Activated CD8-positive, alpha-beta T cell treated with anti-CD3 and anti-CD28 coated beads, Interleukin-2, amount 10 ng/mL, durations not matched to agents 7 days and 5 days (primary cell): ENCODE measurements at places on chromosomes 5 and 9.
A peak's percentile ranks its signal among the peaks of the same experiment; 100 is the strongest.

GRCh38 chr9:123834889-123835562 lies 94.9 kb downstream of the DENND1A start:
- peak overlapping the region; percentile 37 for H3K27ac ChIP-seq
- H3K4me1 ChIP-seq: peaks cover 24% of the 10 kb centered on the region
- peak overlapping the region; percentile 42 for H3K4me3 ChIP-seq

DNA sequence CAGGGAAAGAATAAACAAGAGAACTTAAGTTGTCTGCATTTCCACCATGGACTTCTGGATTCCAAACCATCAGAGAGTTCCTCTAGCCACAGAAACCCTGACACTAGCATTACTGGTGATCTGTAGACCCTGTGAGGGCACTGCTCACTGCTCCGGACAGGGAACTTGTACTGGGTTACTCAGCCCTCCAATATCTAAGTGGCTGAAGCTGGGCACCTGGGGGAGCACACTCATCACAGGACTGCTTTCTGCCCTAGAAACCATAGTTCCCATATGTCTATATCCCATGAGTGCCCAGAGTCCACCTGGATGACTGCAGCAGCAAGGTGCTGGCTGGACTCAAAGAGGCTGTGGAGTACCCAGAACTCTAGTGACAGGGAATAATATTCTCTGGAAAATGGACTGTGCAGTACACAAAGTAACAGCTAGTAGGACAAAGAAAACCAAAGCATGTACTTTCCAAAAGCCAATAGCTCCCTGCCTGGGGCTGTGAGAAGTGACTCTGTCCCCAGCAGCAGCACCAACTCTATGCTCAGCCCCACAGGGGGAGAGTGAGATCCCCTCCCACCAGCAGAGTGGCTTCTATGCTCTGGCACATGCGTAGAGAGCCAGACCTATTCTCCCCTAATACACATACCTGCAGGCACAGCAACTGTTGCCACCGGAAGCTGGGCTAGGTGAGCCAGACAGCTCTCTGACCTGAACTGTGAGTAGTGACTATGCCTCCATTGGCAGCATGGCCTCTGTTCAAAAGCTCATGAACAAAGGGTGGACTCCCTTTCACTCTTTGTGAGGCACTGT lies 472.9 kb upstream of the FTMT start:
- H3K27me3 ChIP-seq: no peaks in the 10 kb centered on the region
- no peak for DNase-seq
- no peak overlapping the region for H3K27ac ChIP-seq
- H3K4me3 ChIP-seq: no peak overlapping the region
- H3K4me1 ChIP-seq: no peaks in the 10 kb centered on the region
- H3K36me3 ChIP-seq: no peaks in the 10 kb centered on the region

GRCh38 chr9:127987103-127987614 lies 6.4 kb upstream of the EEIG1 start:
- peaks cover 3% of the 10 kb centered on the region for H3K27me3 ChIP-seq
- no peaks in the 10 kb centered on the region for H3K36me3 ChIP-seq
- no peak overlapping the region for H3K4me3 ChIP-seq
- H3K4me1 ChIP-seq: peaks cover 34% of the 10 kb centered on the region

DNA sequence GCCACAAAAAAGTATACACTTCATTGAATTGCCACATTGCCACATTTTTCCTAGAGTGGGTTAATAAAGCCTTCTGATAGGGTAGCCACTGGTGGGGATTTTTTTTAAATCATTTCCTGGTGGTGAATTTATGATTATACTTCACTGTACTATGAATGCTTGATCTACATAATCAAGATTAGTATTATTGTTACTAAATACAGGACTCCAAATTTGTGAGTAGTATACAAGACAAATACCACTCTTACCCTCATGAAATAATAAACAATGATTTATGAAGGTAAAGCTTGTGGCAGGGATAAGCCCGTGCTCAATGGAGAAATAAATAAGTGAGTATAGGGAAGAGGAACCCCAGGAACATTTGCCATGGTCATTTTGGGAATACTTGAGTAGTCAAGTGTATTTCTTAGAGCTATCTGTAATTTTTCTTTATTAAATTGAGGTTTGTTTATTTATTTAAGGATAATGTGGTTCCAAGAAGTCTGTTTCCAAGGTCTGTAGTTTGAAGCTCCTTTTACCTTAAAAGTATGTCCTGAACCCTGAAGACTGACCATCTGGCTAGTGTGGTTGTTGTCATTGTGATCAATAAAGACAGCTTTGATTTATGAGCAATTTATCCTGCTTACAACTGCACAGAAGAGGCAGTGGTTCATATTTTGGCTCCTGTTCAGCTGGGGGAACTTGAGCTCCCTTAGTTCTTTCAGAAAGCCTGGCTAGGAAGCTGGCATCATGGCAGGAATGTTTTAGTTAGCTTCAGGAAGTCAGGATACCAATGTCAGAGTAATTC lies 118.6 kb downstream of the ZSWIM6 start:
- no peak overlapping the region for H3K27ac ChIP-seq
- H3K4me3 ChIP-seq: no peak overlapping the region
- no peaks in the 10 kb centered on the region for H3K27me3 ChIP-seq
- no peaks in the 10 kb centered on the region for H3K36me3 ChIP-seq

DNA sequence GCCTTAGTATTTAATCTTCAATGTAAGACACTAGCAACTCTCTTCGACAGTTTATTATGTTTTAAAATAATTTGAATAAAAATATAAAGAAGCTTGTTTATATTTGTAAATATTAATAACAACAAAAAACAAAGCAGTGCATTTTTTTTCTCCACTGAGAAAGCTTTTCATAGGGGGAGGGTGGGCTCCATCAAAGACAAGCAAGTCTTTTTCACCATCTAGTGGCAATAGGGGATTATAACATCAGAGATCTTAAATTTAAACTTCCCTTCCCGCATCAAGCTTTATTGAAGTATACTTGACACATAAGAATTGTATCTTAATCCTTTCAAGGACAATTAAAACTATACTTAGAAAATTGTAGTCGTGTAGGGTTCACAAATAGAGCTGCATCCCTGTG lies 9.3 kb upstream of the OR13F1 start:
- H3K4me1 ChIP-seq: no peaks in the 10 kb centered on the region
- H3K4me3 ChIP-seq: no peak overlapping the region
- no peak for DNase-seq
- no peaks in the 10 kb centered on the region for H3K27me3 ChIP-seq

GRCh38 chr9:129241725-129242124 lies 63.7 kb upstream of the IER5L start:
- no peaks in the 10 kb centered on the region for H3K36me3 ChIP-seq
- H3K27me3 ChIP-seq: no peaks in the 10 kb centered on the region
- H3K4me1 ChIP-seq: peaks cover 33% of the 10 kb centered on the region
- H3K27ac ChIP-seq: no peak overlapping the region

- no peak overlapping the region for H3K27ac ChIP-seq
- no peak for DNase-seq
- no peak overlapping the region for H3K4me3 ChIP-seq
- no peaks in the 10 kb centered on the region for H3K36me3 ChIP-seq
Observed at GRCh38 chr5:7376871-7377270, 19.1 kb upstream of the ADCY2 start.

DNA sequence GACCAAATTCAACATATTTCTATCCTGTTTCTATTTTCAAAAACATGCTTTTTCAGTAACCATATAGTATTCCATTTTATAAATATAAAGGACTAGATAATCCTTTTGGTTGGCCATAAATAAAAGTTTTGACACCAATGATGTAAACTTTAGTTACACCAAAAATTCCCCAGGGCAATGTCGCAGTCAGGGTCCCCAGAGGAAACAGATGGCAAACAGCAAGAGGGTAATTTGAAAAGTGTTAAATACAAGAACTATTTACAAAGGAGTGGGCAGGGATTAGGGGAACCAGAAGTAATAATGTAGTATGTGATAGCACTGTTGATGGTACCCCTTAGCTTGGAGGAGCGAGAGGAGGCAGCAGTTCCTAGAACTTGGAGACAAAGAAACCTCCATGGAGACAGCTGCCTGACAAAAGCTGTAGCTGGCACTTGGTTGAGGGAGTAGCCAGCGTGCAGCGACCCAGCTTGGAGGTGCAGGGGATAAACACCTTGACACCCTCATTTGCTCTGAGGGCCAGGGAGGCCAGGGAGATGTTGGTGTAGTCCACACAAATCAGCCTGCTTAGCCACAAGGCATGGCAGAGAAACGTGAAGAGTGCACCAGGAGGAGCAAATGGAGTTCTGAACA lies 18.3 kb upstream of the MSANTD3 start:
- no peak for DNase-seq
- peaks cover 17% of the 10 kb centered on the region for H3K27me3 ChIP-seq
- peaks cover 13% of the 10 kb centered on the region for H3K4me1 ChIP-seq
- no peak overlapping the region for H3K27ac ChIP-seq
- H3K4me3 ChIP-seq: no peak overlapping the region

GRCh38 chr5:138890644-138891043 lies 15.5 kb upstream of the LRRTM2 start:
- DNase-seq: no peak
- H3K27ac ChIP-seq: no peak overlapping the region

- no peak overlapping the region for H3K27ac ChIP-seq
- H3K36me3 ChIP-seq: no peaks in the 10 kb centered on the region
- no peaks in the 10 kb centered on the region for H3K4me1 ChIP-seq
- DNase-seq: no peak
Observed at GRCh38 chr9:107735821-107736220, 246.3 kb upstream of the KLF4 start.

DNA sequence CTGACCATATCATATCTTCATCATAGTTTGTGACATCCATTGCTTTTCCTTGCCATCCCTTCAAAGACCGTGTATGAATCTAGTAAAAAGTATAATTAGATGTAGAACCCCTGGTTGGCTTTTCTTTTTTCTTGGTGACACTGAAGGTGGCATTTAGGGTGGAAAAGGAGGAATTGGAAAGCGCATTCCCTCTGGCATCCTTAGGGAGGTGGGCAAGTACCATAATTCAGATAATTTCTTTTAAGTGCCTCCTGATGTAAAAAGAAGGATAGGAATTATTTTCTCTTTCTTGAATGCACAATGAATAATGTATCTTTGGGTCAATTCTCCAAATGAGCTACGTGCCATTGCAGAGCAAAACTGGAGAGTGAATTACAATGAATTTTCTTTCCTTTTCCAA lies 73.2 kb upstream of the SMARCA2 start:
- H3K36me3 ChIP-seq: no peaks in the 10 kb centered on the region
- no peaks in the 10 kb centered on the region for H3K4me1 ChIP-seq
- DNase-seq: no peak
- no peak overlapping the region for H3K4me3 ChIP-seq
- no peak overlapping the region for H3K27ac ChIP-seq
